ENCODE measurements at places on chromosomes 16 and 17.

GRCh38 chr16:1437606-1438005, 6.7 kb downstream of the PERCC1 start:
- DNase-seq: no peak

GRCh38 chr16:55392701-55393100, 68.7 kb downstream of the IRX6 start:
- no peak for DNase-seq

DNA sequence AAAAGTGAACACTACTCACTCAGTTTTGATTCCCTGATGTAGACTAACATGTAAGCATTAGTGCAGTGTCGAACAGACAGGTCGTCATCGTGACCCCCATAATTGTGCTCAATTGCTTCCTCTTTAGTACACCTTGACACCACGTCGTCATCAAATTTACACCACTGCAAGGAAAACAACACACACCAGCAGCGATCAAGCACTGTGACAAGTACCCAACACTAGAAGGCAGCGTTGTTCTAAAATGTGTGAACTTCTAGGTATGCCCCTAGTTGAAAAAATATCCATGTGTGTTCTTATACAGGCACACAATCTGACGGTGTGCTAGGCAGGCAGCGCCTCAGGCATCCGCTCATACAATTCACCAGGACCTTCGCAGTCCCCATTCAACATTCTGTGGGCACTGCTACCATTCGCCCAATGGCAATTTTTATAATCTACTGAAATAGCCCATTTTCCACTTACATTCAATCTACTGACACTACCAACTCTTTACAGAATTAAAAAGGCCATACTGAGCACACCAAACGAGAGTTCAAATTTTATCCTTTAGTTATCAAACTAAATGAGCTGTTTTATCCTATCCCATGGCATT, 23.1 kb downstream of the LITAFD start:
- DNase-seq: peak; percentile 35

DNA sequence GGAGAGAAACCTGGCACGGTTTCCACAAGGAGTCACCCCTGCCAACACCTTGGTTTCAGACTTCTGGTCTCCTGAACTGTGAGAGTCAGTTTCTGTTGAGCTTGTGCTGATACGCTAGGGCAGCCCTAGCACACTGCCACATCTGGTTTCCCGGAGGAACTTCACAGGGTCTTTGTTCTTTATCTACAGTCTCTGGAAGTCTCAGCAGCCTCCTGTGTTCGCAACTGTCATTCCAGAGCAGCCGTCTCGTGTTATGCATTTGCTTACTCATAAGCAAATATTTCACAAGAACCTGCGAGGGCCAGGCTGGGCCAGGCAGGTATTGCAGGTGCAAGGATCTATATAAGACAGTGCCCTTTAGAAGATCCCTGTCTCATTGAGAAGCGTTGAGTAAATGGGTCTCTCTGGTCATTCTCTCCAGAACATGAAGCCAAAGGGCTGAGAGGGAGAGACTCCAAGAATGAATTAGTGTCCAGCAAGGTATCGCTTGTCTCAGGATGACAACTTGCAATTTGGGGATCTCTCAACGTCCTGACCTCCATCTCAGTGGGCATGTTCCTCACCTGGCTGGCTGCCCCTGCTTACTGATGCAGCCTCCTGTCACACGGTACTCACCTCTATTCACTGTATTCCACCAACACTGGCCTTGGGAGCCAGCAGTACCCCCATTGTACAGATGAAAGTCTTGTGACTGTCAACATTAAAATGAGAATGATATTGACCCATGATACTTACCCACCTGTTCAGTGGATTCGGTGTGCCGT, 141.2 kb downstream of the WWOX start:
- DNase-seq: no peak

DNA sequence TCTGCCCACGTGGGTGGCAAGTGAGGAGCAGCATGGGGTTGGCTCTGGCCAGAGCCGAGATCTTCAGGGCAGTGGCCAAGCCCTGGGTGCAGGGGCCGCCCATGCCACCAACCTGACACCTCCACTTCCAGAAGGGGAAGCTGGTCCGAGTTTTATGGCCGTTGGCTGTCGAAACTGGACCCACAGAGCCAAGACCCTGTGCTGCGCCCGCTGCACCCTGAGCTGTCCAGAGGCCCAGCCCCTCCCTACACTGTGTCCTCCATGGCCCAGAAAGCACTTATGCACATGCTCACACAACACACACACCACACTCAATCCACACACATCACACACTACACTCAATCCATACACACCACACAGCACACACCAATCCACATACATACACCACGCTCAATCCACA, 33.9 kb upstream of the RPTOR start:
- no peak for DNase-seq

GRCh38 chr17:4229627-4230541, 33.9 kb downstream of the ANKFY1 start:
- no peak for DNase-seq

GRCh38 chr16:27600381-27600780, 50.4 kb downstream of the KATNIP start:
- DNase-seq: no peak

DNA sequence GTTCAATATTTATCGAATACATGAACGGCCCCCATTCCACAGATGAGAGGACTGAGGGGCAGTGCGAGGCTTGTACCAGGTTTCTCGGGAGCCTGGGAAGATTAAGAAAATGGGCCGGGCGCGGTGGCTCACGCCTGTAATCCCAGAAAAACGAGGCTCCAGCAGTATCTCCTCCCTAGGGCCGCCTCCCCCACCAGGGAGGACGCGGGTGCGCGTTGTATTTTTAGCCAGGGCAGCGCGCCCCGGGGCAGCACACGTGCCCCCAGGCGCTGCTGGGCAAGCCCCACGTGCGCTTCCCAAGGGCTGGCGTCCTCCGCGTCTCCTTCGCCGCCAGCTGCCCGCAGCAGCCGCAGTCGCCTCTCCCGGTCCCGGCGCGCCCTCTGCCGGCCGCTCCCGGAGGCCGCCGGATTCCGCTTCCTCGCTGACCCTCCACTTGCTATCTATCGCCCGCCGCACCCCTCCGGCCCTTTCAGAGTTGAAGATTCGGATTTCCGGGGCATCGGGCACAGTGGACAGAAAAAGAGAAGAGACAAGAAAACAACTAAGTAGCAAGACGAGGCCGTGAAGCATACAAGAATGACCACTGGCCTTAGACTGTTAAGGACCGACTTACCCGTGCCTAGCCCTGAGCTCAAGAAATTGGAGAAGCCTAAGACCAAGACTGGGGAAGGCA, 1.9 kb upstream of the YBX2 start:
- no peak for DNase-seq

DNA sequence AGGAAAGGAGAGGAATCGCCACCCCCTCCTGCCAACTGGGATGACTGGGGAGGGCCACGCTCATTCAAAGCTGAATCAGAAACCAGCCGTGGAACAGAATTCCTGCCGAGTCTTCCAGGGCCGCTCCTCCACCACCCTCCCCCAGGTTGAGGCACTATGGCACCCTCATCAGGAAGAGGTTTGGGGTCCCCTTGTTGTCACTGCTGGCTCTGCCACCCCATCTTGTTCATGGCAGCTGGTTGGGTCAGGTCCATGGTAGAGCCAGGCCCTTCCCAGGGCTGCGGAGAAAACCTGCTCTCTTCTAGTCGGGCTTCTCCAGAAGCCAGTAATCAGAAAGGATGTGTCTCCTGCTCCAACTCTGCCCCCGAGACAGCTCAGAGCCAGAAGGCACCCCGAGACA, 41.8 kb downstream of the KCNJ12 start:
- DNase-seq: no peak

DNA sequence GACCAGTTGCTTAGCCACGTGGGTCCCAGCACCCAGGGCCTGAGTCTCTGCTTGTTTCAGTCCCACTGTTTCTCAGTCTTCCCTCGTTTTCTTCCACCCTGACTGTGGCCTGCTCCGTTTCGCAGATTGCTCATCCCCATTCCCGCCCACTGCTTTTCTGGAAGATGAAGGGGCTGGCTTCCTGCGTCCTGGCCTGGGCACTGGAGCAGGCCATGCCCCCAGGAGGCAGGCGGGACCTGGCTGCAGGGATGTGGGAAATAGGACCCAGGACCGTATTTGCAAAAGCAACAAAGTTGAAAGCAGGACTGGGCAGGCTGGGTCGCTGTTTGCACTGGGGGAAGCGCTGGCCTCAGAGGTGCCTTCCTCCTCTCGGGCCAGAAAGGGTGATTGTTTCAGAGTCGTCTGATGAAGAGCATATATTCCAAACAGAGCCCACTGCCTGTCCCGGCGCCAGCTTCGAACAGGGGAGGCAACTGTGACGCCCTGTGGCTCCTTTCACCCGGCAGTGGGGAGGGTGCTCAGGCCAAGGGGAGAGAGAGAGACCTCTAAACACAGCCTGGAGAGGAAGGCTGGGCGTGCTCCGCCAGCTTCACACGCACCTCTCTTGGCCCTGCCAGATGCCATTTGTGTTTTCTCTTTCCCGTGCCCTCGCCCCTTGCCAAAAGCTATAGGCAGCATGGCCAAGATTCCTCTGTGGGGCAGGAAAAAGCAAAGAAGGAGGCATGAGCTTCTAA, 108.6 kb downstream of the CMIP start:
- no peak for DNase-seq

DNA sequence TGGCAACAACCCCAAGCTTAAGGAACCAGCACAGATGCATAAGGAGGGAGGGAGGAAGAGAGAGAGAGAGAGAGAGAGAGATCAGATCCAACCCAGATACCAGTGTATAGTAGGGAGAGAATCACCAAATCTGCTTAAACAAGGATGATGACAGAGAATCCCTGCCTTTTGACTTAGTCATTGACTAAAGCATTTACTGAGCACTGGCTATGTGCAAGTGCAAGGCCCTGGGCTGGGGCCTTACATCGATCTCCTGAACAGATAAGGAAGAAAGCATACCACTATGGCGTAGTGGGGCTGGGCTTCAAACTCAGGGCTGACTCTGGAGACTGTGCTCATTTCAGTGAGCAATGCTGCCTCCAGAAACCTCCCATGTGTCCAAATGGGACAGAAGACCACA, 15.8 kb downstream of the TSNAXIP1 start:
- DNase-seq: no peak

GRCh38 chr17:82188001-82188961, 24.4 kb downstream of the CCDC57 start:
- no peak for DNase-seq

- DNase-seq: no peak
Measured at GRCh38 chr16:2115591-2115973, 20.1 kb downstream of the PKD1 start.

DNA sequence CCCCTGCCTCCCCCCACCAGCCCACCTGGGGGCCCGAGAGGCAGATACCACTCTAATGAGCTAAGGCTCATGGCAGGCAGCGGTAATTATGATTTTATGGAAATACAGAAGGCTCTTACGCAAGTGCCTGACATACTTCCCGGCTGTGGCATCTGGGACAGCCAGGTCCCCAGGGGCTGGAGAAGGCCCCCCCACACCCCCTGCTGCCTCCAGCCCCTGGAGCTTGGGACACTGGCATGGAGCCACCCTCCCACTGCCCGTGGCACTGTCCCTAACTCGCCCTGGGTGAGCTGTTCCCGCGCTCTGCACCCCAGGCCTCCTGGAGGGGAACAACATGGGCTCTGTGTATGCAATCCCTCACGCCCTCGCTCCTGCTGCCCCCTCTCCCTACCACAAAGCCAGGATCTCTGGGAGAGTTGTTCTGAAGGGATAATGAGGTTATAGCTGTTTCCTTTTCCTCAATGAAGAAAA, 5.4 kb upstream of the STAC2 start:
- no peak for DNase-seq

DNA sequence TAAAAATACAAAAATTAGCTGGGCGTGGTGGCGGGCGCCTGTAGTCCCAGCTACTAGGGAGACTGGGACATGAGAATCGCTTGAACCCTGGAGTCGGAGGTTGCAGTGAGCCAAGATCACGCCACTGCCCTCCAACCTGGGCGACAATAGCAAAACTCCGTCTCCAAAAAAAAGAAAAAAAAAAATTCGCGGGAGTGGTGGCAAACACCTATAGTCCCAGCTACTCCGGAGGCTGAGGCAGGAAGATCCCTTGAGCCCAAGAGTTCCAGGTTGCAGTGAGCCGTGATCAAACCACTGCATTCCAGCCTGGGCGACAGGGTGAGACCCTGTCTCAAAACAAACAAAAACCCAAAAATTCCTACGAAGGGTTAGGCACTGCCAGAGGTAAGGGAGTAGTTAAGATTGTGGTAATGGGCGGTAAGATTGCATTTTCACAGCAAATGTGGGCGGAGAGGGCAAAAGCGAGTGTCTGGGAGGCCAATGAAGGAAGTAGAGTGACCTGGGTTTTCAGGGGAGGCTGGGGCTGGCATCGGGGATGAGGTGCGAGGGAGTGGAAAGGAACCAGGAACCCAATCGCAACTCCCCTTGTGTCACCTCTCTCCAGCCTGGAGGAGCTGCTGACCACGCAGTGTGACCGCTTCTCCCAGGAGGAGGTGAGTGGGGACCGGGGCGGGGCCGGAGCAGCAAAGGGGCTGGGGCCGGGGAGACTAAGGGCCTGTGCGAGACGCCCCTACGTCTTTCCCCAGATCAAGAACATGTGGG, 2.6 kb downstream of the MYL11 start:
- DNase-seq: no peak

- no peak for DNase-seq
Measured at GRCh38 chr16:1481906-1482835, 6.6 kb downstream of the PTX4 start.

- DNase-seq: no peak
Measured at GRCh38 chr17:72850410-72851118, 241.9 kb downstream of the SLC39A11 start.

- no peak for DNase-seq
Measured at GRCh38 chr16:88003316-88003715, 52.1 kb downstream of the BANP start.

DNA sequence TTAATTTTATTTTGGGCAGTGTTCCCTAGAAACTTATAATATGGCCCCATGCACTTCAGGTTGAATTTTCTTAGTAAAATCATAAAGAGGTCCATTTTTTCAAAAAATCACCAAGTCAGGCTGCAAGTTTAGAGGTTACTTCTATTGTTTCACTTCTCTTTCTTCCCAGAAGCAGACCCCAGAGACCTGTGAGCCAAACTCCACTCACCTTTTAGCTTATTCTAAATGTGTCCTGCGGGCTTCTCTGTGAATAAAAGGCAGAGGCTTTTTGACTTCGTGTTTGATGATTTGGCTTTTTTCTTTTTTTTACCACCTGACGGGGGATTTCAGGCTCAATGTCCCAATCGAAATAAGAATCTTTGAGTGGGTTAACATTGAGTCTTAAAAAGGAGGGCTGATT, 7.4 kb downstream of the PRKCB start:
- DNase-seq: no peak

DNA sequence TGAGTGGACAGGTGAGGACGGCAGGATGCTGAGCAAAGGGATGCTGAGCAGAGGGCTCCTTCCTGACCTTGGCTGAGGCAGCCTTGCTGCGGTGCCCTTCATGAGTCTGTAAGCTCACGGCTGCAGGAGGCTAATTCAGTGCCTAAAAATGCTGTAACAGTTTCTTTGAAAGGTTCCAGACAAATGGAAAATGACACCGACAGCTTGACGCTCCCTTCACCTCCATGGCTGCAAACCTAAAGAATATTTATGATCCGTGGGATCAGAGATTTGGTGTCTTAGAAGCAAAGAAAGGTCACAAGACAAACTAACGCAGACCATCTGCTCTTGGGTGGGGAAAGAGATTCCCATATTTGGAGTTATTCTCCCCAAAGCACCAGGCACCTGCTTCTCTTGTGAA, 28.0 kb downstream of the TOM1L2 start:
- DNase-seq: no peak

- DNase-seq: no peak
Measured at GRCh38 chr16:54484700-54485099, 198.1 kb upstream of the IRX3 start.
